Germinal center (tissue), 1 donor: ENCODE measurements at places on chromosomes 12 and 14.

GRCh38 chr14:76919431-76920330, 93.5 kb downstream of the LRRC74A start:
- DNase-seq, result no peak

- no peak for DNase-seq
Measured at GRCh38 chr12:42918443-42918842, 328.9 kb upstream of the PRICKLE1 start.

DNA sequence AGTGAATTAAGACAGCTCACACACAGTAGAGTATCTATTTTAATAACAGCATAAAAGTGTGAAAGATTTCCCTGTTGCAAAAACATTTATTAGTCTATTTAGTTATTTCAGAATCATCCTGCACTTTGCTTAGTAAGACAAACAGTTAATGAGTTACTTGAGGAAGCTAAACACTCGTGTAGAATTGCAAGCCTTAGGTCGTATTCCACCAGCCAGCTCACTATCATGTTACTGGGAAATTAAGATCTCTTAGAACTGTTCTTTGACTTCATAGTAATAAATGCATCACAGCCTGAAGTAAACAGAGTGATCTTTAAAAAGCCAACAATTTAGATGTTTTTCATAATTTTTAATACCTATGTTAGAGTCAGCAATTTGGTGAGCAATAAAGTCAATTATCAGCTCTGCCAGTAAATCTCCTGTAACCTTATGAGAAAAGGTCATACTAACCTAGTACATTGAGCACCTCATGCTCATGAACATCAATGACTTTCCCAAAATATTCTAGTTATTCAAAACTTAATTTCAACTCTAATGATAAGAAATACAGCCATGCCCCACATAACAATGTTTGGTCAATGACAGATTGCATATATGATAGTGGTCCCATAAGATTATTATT, 26.7 kb upstream of the ETNK1 start:
- DNase-seq, result no peak

- DNase-seq, result no peak
Measured at GRCh38 chr12:101743242-101743641, 4.0 kb upstream of the SYCP3 start.

DNA sequence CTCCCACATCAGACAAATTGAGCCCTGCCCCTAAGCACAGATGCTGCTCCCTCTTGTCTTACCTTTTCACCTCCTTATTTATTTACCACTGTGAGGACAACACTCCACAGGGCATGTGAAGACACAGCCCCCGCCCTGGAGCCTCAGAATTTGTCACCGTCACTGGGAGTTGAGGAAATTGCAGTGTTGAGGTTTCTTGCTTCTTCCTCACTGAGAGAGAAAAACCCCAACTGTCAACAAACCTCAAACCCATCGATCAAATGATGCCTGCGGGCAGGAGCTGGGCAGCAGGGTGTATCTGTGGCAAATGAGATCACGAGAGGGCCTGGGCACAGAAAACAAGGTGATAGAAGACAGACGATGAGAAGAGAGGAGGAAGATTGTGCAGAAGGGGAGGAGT, 30.5 kb upstream of the PLEKHG3 start:
- no peak for DNase-seq

- no peak for DNase-seq
Measured at GRCh38 chr14:64464651-64465050, 648 bp upstream of the AKAP5 start.

DNA sequence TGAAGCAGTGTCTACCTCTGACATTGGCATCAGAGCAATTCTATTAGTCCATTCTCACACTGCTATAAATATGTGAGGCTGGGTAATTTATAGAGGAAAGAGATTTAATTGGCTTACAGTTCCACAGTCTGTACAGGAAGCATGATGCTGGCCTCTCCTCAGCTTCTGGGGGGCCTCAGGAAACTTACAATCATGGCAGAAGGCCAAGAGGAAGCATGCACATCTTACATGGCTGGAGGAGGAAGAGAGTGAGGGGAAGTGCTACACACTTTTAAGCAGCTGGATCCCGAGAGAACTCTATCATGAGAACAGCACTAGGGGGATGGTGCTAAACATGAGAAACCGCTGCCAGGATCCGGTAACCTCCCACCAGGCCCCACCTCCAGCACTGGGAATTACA, 25.7 kb upstream of the SEL1L start:
- no peak for DNase-seq

- no peak for DNase-seq
Measured at GRCh38 chr12:66065150-66065549, 65.4 kb downstream of the LLPH start.
